Prostate gland (tissue), 2 donors: ENCODE measurements at places on chromosomes 16 and 17.

DNA sequence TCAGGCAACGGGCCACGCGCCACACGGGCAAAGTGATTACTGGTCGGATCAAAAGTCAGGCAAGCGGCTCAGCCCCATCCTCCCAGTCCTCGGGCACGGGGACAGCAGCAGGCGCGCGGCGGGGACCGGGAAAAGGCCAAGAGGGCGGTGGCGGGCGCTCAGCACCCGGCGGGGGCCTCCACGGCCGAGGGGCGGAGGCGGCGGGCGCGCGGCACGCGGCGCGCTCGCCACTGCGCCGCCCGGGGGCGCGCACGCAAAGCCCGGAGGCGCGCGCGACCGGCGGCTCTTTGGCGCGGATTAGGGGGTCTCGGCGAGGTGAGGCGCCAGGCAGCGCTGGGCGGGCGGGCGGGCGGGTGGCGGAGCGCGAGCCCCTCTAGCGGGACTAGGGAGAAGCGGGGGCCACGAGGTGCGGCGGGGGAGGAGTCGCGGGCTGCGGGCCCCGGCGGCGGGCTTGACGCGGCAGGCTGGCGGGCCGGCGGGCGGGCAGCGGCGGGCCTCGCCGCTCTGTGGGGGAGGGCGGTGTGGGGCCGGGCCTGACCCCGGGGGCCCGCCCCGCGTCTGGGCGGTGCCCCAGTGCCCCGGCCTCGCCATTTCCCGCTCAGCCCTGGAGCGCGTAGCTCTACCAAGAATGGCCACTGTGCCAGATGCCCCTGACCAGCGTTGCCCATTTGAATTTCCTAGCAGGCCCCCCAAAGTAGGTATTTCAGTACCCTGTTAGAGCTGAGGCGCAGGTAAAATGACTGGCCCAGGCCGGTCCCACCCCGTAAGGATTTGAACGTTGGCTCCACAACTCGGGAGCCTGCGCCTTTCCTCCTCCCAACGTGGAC lies at the start of the genes ACACA and TADA2A:
Gene ACACA (minus strand): TSS at position 202 of the 827 bp plus-strand sequence. CDS start 537 bp downstream, outside the sequence.
Gene TADA2A (plus strand): TSS at position 252 of the 827 bp plus-strand sequence. CDS start 4,480 bp downstream, outside the sequence.
- peak; percentile 69 for DNase-seq
- peak within 1 kb of the TSS; percentile 88 for H3K27ac ChIP-seq
- peak within 1 kb of the TSS; percentile 67 for H3K4me3 ChIP-seq
- H3K4me1 ChIP-seq = no peaks in the 10 kb centered on the region
- H3K27me3 ChIP-seq = no peaks in the 10 kb centered on the region
- H3K36me3 ChIP-seq = peaks cover 5% of the 10 kb centered on the region

GRCh38 chr17:78784352-78784751 lies 2.3 kb upstream of the CYTH1 start:
- DNase-seq = no peak
- peak overlapping the region; percentile 99 for H3K27ac ChIP-seq
- H3K27me3 ChIP-seq = no peaks in the 10 kb centered on the region
- no peaks in the 10 kb centered on the region for H3K36me3 ChIP-seq
- H3K4me1 ChIP-seq = peaks cover 14% of the 10 kb centered on the region

- no peak overlapping the region for H3K27ac ChIP-seq
- H3K36me3 ChIP-seq = no peaks in the 10 kb centered on the region
- DNase-seq = peak; percentile 50
- peaks cover 4% of the 10 kb centered on the region for H3K27me3 ChIP-seq
- no peaks in the 10 kb centered on the region for H3K4me1 ChIP-seq
These were observed 11.1 kb downstream of the LPO start for GRCh38 chr17:58249270-58250133.

- H3K4me1 ChIP-seq = peaks cover 14% of the 10 kb centered on the region
- no peaks in the 10 kb centered on the region for H3K27me3 ChIP-seq
- DNase-seq = no peak
- H3K27ac ChIP-seq = no peak overlapping the region
- no peaks in the 10 kb centered on the region for H3K36me3 ChIP-seq
These were observed 40.7 kb downstream of the DNAJA2 start for GRCh38 chr16:46932802-46933201.

- no peaks in the 10 kb centered on the region for H3K27me3 ChIP-seq
- no peak overlapping the region for H3K4me3 ChIP-seq
- H3K27ac ChIP-seq = no peak overlapping the region
- no peaks in the 10 kb centered on the region for H3K4me1 ChIP-seq
- no peak for DNase-seq
- H3K36me3 ChIP-seq = no peaks in the 10 kb centered on the region
These were observed 72.5 kb upstream of the ZNF423 start for GRCh38 chr16:49928176-49929041.

DNA sequence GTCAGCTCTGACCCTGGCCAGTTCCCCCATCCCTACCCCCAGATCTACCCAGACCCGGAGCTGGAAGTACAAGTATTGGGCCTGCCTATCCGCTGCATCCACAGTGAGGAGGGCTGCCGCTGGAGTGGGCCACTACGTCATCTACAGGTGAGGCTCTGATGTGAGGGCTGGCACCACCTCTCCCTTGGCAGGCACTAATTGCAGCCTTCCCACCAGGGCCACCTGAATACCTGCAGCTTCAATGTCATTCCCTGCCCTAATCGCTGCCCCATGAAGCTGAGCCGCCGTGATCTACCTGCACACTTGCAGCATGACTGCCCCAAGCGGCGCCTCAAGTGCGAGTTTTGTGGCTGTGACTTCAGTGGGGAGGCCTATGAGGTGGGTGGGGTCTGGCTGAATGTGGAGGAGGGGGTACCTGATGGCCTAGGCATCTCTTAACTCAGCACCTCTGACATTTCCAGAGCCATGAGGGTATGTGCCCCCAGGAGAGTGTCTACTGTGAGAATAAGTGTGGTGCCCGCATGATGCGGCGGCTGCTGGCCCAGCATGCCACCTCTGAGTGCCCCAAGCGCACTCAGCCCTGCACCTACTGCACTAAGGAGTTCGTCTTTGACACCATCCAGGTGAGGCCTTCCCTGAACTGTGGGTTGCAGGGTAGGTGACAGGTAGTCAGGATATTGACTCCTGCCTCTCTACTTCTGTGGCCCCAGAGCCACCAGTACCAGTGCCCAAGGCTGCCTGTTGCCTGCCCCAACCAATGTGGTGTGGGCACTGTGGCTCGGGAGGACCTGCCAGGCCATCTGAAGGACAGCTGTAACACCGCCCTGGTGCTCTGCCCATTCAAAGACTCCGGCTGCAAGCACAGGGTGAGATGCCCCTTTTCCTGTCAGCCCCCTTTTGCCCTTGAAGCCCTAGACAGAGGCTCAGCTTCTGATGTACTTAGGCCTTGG lies 4.3 kb downstream of the TRAF4 start:
- peaks cover 30% of the 10 kb centered on the region for H3K4me1 ChIP-seq
- no peak for DNase-seq
- no peaks in the 10 kb centered on the region for H3K27me3 ChIP-seq
- H3K36me3 ChIP-seq = peaks cover 5% of the 10 kb centered on the region
- H3K4me3 ChIP-seq = no peak overlapping the region
- peak overlapping the region; percentile 99 for H3K27ac ChIP-seq

GRCh38 chr17:78868391-78868790 lies 27.8 kb upstream of the USP36 start:
- no peaks in the 10 kb centered on the region for H3K36me3 ChIP-seq
- H3K27ac ChIP-seq = no peak overlapping the region
- no peak overlapping the region for H3K4me3 ChIP-seq
- no peak for DNase-seq
- no peaks in the 10 kb centered on the region for H3K27me3 ChIP-seq

DNA sequence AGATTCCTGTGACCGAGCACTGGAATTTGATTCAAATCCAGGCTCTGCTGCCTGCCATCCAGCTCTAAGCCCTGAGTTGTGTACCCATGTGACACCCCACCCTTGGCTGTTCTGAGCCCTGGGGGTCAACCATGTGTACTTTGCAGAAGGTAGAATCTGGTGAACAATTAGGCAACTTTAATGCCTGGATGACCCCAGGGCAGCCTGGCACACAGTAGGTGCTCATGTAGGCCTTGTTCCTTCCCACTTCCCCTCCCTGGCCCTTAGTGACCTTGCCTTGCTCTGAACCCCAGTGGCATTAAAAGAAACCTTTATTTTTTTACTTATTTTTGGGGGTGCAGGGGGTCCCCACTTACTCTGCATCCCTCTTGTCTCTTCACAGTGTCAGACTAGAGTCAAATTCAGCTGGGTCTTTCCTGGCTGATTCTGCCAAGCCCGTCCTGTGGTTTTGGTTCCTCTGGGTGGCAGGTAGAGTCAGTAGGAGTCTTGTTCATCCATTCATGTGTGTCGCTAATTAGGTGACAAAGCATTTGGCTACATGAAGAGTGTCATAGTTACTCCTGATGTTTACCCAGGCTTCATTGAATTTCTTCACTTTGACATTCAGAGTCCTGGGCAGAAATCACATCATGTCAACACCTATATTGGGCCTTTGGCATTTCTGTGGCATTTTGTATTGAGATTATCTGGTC lies 89.1 kb downstream of the PLCG2 start:
- no peak overlapping the region for H3K4me3 ChIP-seq
- no peaks in the 10 kb centered on the region for H3K27me3 ChIP-seq
- H3K36me3 ChIP-seq = no peaks in the 10 kb centered on the region

DNA sequence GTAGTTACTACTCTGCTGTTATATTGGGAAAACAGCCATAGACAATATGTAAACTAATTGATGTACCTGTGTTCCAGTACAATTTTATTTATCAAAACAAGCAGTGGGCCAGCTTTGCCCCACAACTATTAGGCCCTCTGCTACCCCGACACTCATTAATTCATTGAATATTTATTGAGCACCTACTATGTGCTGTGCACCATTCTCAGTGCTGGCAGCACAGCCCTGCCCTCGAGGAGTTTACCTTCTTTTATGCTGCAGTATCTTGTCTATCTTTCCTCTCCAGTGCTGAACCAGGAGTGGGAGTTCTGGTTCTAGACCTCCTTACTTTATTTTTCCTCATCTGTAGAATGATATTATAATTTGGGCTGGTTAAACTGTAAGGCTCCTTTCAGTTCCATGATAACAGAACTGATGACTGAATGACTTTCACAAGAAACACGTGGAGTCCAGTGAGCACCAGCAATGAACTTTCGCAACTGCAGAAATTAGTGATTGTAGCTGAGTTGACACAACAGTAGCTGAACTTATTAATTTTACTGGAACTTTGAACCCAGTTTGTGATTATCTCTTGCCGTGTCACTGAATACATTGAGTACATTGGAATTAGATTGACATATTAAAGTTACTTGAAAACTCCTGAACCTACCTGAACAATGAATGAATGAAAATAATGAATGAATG lies 2.4 kb downstream of the GOSR2 start:
- no peaks in the 10 kb centered on the region for H3K4me1 ChIP-seq
- H3K36me3 ChIP-seq = peaks cover 5% of the 10 kb centered on the region
- no peak overlapping the region for H3K27ac ChIP-seq
- no peak overlapping the region for H3K4me3 ChIP-seq
- DNase-seq = no peak
- H3K27me3 ChIP-seq = no peaks in the 10 kb centered on the region

GRCh38 chr17:63546308-63547082 lies 3.8 kb upstream of the DCAF7 start:
- H3K4me3 ChIP-seq = no peak overlapping the region
- no peaks in the 10 kb centered on the region for H3K36me3 ChIP-seq
- H3K27me3 ChIP-seq = no peaks in the 10 kb centered on the region

GRCh38 chr16:30948667-30949649 lies at the start of gene ORAI3:
Gene ORAI3 (plus strand): TSS chr16:30949068. CDS start chr16:30949290, 222 bp downstream.
- H3K36me3 ChIP-seq = no peaks in the 10 kb centered on the region
- H3K27ac ChIP-seq = peak within 1 kb of the TSS; percentile 95
- DNase-seq = peak; percentile 81
- no peaks in the 10 kb centered on the region for H3K27me3 ChIP-seq
- peak within 1 kb of the TSS; percentile 93 for H3K4me3 ChIP-seq
- H3K4me1 ChIP-seq = peaks cover 16% of the 10 kb centered on the region

GRCh38 chr17:7440834-7441195 lies 1.5 kb downstream of the FGF11 start:
- H3K4me1 ChIP-seq = peaks cover 12% of the 10 kb centered on the region
- H3K36me3 ChIP-seq = no peaks in the 10 kb centered on the region

DNA sequence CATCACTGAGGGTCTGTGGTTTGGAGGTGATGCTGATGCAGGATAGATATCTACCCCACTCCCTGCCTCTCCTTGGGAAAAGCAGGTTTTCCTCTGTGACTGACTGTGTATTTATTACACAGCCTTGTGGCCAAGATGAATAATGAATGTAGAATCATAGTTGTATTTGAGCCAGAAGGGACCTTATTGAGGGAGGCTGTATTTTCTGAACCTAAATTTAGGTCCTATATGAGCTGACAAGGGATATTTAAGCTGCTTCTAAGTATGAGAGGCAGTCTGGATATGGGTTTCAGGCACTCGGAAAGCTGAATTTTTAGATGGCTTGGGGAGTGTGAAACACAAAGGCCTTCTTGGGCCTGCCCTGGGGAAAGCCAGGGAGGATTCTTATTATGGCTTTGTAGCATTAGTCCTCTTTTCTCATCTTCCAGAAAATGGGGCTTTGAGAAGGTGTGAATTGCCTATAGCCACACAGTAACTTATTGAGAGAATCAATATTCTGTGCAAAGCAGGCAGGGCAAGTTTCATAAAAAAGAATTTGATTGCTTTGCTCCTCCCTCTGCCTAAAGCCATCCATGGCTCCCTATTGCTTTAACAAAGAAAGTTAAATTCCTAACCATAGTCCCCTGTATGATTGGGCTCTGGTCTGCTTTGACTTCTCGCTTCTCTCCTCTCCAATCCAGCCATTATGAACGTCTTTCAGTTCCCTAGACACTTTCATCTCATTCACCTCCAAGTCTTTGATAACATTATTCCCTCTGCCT lies 144.8 kb downstream of the SHISA9 start:
- DNase-seq = no peak
- H3K4me3 ChIP-seq = no peak overlapping the region
- no peaks in the 10 kb centered on the region for H3K4me1 ChIP-seq
- no peaks in the 10 kb centered on the region for H3K27me3 ChIP-seq
- no peaks in the 10 kb centered on the region for H3K36me3 ChIP-seq

DNA sequence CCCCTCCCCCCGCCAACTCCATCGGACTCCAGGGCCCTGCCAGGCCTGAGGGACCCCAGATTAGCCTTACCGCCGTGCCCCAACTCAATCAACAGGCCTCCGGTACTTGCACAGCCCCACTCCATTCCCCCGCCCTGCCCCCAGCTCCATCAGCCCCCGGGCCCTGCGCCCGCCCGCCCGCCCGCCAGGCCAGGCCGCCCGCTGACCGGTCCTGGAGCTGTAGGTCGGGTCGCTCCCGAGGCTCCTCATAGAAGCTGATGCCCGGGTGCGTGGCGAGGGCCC lies 308 bp downstream of the GTF3C1 start:
- peak overlapping the region; percentile 82 for H3K4me3 ChIP-seq
- H3K36me3 ChIP-seq = peaks cover 3% of the 10 kb centered on the region
- H3K27ac ChIP-seq = peak overlapping the region; percentile 90
- H3K27me3 ChIP-seq = no peaks in the 10 kb centered on the region

DNA sequence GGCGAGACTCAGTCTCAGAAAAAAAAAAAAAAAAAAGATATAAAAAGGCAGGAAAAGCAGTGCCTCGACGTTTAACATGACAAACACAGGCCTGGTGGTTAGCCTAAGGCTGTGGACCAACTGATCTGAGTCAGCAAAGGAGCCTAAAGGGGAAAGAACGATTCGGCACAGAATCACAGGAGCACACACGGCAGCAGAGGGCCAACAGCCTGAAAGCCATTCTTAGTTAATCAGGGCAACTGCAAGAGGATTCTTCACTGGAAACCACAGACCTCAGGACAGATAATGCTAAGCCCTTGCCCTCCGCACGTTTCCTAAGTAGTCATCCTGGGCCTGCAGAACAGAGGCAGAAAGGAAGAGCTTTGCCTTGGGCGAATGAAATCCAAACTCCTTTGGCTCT lies 14.7 kb downstream of the TMEM11 start:
- H3K27ac ChIP-seq = no peak overlapping the region
- no peak for DNase-seq
- no peak overlapping the region for H3K4me3 ChIP-seq
- no peaks in the 10 kb centered on the region for H3K27me3 ChIP-seq
- peaks cover 5% of the 10 kb centered on the region for H3K36me3 ChIP-seq
